Astrocyte of the spinal cord (primary cell): ENCODE measurements at places on chromosomes 5 and 9.

GRCh38 chr5:33462456-33462855 is 21.7 kb downstream of the TARS1 start:
- no peak for DNase-seq

GRCh38 chr9:112112519-112112918 is 62.6 kb downstream of the SUSD1 start:
- peak; percentile 90 for DNase-seq

- DNase-seq, result no peak
Measured at GRCh38 chr5:178392386-178392785, 159.8 kb upstream of the PHYKPL start.

DNA sequence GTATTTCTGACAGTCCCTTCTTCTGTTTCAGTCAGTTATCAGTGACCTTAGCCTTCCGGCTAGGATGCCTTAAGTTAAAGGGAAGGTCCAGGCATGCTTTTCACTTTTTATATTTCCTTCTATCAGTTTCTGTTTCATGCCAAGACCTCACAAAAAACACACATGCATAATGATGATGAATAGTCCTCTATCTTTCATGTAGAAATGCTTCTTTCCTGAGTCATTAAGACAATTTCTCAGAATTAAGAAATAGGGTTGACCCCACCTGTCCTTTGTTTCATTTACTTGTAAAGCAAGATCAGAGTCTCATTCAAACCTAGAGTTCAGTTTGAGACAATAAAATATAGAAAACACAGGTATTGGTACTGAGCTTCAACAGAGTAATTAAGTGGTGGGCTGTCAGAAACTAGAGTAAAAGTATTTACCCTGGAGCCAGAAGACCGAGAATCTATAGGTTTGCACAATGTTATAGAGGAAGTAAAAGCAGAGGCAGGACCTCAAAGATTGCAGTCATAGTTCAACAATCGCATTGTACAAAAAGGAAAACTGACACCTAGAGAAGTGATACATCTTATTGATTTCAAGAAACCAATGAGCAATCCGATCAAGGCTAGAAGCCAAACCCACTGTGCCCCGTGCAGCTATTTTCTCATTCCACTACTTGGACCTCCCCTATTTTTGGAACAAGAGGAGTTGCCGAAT is 118.7 kb upstream of the PUM3 start:
- no peak for DNase-seq

DNA sequence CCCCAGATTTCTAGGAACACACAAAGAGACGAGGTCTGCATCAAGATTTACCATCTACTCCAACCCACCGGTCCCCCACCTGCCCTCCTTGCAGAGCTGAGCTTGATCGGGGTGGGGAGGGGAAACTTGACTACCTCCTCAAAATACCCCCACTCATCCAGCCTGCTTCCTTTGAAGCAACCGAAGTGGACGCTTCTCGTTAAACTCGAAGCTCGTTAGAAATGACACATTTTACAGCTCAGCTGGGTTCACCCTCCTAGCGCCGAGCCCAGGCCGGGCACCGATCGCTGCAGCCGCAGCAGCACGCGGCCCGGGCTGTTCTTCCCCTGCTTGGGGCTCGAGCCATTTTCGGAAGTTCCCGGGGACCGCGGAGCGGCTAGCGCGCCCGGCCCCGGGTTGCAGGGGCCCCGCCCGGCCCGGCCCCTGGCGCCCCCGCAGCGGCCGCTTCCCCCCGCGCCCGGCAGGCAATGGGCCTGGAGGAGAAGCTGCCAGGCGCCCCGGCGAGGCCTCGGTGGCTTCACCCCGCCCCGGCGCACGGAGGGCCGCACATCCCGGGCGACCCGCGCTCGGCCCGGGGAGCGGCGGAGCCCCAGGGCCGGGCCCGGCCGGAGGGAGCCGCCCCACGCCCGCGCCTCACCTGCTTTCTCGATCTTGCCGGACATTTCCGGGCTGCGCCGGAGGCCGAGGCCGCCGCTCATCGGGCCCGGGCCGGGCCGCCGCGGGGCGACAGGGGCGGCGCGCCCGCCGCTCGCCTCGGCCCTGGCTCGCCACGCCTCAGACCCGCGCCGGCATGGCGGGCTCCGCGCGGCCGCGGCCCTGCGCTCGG is 530 bp downstream of the RAPGEF1 start:
- DNase-seq, result peak; percentile 33

DNA sequence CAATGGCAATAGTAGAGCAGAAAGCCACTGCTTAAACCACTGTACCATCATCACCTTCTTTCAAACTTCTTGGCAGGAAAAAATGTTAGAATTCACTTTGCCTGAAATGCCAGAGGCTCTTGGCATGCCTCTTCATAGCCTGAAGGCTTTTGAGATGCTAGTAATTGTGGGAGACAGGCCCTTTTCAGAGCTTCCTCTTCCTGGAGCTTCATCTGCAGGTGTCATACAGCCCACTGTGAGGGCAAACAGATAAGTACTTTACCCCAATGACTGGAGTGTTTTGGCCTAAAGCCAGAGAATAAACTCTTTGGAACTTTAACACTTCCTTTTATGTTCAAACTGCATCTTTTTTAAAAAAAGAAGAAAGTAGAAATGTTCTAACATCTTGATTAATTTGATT is 81.3 kb upstream of the TMEM171 start:
- no peak for DNase-seq

DNA sequence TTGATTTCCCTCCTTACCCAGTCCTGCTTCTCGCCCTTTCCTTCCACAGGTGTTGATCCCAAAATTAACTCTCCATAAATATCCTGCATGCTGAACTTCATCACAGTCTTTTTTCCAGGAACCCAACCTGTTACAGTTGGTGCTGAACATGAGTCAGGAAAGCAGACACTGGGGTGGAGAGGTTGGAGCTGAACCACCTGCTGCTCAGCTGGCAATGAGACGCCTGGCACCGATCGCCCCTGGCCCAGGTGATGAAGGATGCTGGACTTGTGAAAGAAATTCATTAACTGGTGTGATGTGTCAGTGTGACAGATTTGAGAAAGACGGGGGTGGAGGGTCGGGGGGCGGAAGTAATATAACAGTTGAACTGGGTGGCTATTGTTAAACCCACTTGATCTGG is 30.6 kb downstream of the CPLX2 start:
- no peak for DNase-seq

DNA sequence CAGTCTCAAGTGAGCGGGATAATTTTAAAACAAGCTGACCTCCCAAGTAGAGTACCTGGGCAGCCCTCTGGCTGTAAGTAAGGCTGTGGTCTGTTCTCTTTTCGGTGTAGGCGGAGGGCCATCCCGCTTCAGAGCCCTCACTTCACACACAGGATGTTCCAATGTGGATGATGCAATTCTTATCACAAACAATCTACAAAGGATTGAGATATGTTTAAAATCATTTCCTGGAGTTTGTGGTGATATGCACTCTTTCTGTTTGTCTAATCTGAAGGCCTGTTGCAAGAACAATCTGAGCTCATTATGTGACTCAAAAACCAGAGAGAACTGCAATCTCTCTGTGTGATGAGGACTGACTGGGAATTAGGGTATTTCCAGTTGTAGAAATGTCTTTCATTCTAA is 42.5 kb downstream of the ITGA2 start:
- peak; percentile 86 for DNase-seq
